ENCODE measurements at places on chromosomes 3 and 15.
A peak's percentile ranks its signal among the peaks of the same experiment; 100 is the strongest.

- no peak for DNase-seq
Observed at GRCh38 chr3:184647405-184647936, 64.4 kb downstream of the MAGEF1 start.

DNA sequence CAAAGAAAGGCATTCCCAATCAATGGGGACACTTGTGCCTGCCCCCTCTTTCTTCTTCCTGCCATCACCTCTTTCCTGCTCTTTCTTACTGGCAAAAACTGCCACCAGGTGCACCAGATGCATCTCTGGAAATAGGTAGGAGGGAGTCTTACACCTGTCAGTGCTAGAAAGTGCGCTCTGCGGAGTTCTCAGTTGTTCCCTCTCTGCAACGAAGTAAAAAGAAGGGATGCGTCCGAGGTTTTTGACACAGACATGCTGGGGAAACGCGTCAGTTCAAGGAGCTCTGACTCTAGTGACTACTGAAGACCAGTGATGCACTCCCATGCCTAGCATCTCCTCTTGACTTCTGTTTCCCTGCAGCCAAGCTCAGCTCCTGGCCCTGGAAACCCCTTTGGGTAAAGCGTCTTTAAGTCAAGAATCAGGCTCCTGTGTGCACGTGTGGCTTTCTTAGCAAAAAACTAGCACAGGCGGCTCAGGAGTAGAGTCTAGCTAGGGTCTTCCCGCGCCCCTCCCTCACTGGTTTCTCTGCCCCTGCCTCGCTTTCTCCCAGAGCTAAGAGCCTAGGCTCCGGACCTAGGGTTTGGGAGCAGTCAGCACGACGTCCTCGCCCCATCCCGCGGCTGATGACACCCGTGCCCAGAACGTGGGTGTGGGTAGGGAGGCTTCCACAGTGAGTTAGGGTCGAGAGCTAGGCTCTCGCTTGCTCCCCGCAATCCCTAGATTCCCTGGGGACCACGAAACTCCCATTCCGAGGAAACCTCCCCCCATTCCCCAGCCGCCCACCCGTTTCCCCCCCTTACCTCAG, 564 bp upstream of the GRM7 start:
- no peak for DNase-seq

DNA sequence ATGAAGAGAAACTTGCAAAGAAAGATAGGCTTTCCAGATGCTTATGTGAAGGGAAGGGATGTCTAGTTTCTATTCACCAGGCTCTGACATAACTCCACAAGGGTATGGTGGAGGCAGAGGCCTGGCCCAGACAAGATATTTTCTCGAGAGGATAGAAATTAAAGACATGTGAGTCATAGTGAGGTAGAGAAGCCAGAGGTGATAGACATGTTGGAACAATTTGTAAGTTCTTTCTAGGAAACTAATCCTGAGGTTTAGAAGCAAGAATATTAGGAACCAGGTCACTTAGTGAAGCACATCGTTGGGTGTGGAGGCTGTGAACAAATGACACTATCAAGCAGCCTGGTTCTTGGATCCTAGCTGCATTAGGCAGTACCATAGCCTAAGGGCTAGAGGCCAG, 176.9 kb downstream of the BBX start:
- DNase-seq, result no peak

GRCh38 chr3:32113981-32114545, 7.6 kb downstream of the GPD1L start:
- DNase-seq, result no peak

DNA sequence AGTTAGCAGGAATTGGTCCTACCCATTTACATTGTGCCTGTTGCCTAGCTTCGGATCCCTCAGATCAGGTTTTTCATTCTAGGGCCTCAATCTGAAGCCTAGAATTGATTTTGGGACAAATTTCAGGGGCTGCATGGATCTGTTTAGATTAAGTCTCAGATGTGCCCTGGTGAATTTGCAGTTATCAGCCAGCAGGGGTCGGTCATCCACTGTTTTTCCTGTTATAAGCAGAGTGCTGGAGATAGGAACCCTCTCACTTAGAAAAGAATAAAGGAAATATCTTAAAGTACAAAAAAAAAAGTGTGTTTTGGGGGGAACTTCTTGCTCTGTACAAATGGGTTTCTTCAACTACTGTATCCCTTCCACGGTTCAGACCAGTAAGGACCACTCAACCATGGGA, 212.5 kb downstream of the BCHE start:
- DNase-seq, result no peak

GRCh38 chr15:91348752-91349500, 248.9 kb downstream of the SV2B start:
- DNase-seq, result no peak

DNA sequence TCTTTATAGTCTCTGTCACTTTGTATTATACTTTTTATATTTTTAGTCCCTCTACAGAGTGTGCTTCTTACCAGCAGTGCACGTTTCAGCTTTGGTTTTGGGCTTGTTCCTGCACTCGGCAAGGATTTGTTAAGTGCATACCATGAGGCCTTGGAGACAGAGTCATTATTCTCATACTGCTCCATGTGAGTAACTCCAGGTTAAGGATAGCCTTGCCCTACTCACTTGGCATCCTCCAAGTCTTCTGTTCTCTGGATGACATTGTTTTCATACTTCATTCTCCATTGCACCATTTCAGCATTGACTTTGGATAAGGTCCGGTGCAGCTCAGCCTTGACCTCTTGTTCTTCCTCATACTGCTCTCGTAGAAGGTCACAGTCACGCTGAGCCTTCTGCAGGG, 96.4 kb downstream of the MYH15 start:
- no peak for DNase-seq

DNA sequence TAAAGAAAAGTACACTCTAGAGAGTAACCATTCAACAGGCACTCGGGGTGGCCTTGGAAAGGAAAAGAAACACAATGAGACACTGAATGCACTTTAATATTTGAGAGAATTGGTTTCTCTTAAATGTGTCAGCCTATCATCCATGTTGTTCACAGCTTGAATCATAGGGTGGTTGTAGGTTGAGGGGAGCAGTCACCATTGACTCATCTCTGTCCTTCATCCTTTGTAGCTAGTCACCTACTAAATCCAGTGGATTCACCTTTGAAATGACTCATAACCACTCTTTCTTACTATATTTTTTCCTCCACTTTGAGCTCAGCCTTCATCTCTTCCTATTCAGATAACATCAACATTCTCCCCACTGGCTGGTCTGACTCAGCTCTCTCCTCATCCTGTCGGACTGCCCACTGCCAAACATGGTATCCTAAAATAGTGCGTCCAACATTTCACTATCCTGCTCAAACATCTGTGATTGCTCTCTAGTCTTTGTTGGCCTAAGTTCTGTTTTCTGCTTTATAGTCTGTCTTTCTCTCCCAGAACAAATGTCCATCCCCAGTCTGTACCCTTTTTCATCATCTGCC, 182.7 kb upstream of the GADL1 start:
- no peak for DNase-seq

GRCh38 chr3:78900426-78900825, 867.4 kb downstream of the ROBO1 start:
- DNase-seq, result no peak

DNA sequence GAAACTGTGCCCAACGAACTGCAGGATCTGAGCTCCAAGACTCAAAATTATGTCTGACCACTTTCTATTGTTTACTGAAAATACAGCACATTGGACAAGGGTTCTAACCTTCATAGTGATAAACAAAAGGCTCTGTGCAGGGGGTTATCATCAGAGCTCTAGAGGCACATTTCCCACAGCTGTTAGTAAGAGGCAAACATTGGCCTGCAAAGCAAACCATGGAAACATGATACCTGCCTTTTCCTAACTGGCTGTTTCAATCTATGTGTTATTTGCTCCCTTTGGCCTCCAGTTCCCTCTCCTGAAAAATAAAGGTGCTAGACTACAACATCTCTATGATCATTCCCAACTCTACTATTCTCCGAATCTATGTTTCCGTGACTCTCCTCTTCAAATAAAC, 159.7 kb upstream of the ARHGEF26 start:
- DNase-seq, result no peak

- DNase-seq, result no peak
Observed at GRCh38 chr3:180265551-180265950, 228.8 kb upstream of the PEX5L start.

- peak; percentile 5 for DNase-seq
Observed at GRCh38 chr3:118817748-118818165, 216.9 kb downstream of the IGSF11 start.

GRCh38 chr3:185878920-185879319, 54.1 kb upstream of the IGF2BP2 start:
- no peak for DNase-seq

GRCh38 chr15:64092864-64093626, 593 bp downstream of the CIAO2A start:
- peak; percentile 17 for DNase-seq

GRCh38 chr3:147361454-147362420, 44.6 kb downstream of the ZIC4 start:
- no peak for DNase-seq

GRCh38 chr3:14884665-14885064, 62.7 kb upstream of the NR2C2 start:
- DNase-seq, result no peak

GRCh38 chr3:107796791-107797190, 274.0 kb downstream of the BBX start:
- DNase-seq, result no peak

DNA sequence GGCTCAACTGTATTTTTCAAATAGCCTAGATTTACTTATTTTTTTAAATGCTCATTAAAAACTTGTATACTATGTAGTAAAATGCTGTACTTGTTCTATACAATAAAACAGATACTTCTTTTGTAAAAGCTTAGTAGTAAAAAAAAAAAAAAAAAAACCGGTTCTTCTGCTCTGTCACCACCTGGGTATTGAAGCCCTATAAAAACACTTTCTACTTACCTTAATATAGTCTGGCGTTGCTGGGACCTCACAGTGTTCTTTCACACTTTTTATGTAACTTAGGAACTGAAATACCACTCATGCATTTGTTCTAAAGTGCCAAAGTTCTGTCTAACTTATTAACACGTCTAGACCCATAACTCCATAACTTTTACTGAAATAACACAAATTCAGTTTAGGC, 61.4 kb downstream of the TASOR start:
- DNase-seq, result no peak

GRCh38 chr15:36160351-36160750, 419.1 kb upstream of the CDIN1 start:
- DNase-seq, result no peak

GRCh38 chr3:194492001-194492400, 5.2 kb upstream of the ATP13A3 start:
- DNase-seq, result no peak

GRCh38 chr3:27307566-27307965, 61.6 kb downstream of the NEK10 start:
- DNase-seq, result no peak

DNA sequence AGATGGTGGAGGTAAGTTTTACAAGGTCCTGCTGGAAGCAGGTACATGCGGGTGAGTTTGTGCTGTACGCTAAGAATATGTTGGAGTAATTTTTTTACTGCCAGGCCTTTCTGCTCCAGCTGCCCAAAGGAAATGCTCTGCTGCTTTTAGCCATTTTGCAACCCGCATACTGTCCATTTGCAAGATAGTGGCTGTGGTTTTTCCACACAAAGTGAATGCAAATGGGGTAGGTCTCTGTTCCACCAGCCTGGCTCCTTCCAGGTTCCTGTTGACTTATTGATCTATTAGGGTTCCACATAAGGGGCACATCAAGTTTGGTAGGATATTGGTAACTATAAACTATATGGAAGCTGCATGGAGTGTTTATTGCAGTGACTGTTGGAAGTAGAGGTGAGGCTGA, 227.1 kb downstream of the SI start:
- DNase-seq, result no peak

GRCh38 chr3:172151651-172152649, 112.6 kb downstream of the FNDC3B start:
- no peak for DNase-seq

DNA sequence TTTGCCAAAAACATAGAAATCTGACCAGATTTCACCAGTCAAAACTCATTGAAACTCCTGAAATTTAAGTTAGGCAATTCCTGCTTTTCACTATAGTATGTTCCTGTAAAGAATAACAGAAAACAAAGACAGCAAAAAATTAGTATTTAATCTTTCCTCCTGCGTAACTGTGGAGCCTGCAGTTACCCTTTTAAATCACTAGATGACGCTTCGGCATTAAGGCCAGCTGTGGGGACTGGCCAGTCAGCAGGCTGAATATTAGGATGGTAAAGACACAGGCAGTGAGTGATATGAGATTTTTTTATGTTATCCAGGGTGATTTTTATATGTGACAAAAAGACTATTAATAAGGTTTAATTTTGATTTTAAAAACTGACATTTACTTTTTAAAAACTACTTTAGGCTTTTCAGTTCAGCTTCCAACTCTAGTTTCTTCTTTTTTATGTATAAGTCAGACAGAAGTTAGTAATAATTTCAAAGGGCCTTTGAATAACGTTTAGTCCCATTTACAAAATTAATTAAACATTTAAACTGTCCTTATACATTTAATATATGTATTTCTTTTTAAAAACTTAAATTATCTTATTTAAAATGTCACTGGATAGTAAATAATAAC, 165.1 kb downstream of the PPM1L start:
- DNase-seq, result no peak

- no peak for DNase-seq
Observed at GRCh38 chr3:150407808-150408220, 284 bp upstream of the TSC22D2 start.

- DNase-seq, result no peak
Observed at GRCh38 chr15:52584414-52584813, 15.6 kb upstream of the ARPP19 start.

DNA sequence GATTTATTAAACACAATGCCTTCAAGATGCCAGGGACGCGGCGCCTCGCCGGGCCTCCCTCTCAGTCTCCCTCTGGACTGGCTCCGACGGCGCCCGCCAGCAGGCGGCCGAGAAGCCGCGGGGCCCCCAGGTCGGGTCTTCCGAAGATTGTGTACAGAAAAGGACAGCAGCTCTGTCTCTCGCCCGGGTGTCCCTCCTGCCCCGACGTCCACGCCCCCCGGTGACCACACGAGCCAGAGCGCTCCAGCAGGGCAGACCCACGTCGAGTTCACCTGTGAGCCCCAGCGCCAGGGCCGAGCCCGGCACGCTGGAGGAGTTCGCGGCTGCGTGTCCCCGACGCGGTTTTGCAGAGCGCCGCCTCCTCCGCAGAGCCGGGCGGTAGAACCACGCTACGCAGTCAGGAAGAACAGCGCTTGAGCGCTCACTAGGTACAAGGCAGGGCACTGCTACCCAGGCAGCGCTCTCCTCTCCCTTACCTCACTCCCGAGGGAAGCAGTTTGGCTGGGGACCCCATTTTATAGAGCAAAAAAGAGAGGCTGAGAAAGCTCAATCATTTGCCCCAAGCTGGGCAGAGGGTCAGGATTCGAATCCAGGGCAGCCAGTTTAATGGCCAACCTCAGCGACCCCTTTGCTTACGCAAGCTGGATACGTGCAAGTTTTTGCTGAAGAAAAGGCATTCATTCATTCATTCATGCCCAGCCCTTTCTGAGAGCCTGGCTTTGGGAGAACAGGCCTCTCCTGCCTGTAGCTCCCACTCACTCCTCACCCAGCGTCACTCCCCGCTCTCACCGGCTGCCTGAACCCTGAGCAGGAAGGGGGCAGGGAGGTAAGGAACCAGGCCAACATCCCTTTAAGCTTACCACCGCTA, 3.0 kb upstream of the TLE3 start:
- peak; percentile 73 for DNase-seq

GRCh38 chr15:78369161-78369560, 29.0 kb downstream of the CRABP1 start:
- DNase-seq, result no peak
